Stimulated activated CD8-positive, alpha-beta memory T cell treated with anti-CD3 and anti-CD28 coated beads, Interleukin-7, amount 100 ng/mL, for 1 hour (primary cell): ENCODE measurements at places on chromosomes 4 and X.

DNA sequence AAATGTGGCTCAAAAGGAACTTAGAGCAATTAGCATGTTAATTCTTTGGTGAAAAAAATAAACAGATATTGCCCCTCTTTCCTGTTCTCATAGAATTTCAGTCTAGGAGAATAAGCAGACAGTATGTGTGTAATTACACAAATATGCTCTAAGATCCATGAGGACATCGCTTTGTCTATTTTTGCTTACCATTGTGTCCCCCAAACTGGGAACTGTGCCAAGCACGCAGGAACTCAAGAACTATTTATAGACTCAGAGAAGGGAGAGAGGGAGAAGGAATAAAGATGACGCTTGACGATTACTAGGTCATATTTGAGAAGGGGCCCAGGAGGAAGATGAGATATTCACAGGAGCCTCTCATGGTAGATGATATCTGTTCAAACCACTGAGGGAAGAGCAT lies 692.6 kb downstream of the RAB28 start:
- DNase-seq = no peak

GRCh38 chr4:41212616-41213203 lies 1.6 kb downstream of the APBB2 start:
- DNase-seq = no peak

- DNase-seq = no peak
Measured at GRCh38 chr4:113893546-113893945, 85.9 kb downstream of the ARSJ start.

- DNase-seq = no peak
Measured at GRCh38 chr4:160159457-160159856, 1056.6 kb downstream of the RAPGEF2 start.

DNA sequence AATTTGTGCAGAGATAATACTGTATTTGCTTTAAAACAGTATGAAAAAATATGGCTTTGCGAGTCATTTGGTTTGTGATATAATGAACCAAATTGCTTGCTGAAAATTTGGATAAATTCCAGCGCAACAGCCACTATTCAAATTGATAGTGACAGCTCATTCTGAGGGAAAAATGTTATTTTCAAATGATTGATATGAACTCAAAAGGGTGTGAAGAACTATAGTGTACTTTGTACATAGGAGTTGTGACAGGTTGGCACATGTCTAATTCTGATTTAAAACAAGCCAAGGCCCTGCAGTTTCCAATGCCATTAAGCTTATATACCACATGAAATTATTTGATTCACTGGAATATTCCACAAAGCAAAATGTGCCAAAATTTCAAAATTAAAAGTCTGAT lies 1628.9 kb upstream of the AGA start:
- no peak for DNase-seq

DNA sequence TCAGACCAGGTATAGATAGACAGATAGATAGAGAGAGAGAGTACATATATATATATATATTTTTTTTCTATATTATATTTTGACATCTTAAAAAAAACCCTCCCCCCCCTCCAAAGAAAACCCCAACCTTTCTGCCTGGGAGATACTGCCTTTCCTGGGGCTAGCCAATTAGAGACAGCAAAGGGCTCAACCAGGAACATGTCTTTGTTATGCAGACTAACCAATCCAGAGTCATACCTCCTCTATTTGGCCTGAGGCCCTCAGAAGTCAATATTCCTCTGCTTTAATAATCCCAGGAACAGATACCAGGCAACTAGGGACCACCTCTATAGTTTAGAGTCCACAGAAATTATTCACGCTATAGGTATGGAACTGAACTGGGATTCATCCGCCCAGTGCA lies 135.6 kb upstream of the MAD2L1 start:
- DNase-seq = no peak

GRCh38 chr4:108160741-108161352 lies 7.9 kb downstream of the LEF1 start:
- DNase-seq = no peak
